ENCODE measurements at places on chromosomes 6 and 20. TPM values are rescaled to one million over a fixed set of nuclear protein-coding genes. Genes with fewer than 3 reads are reported as not detected.

DNA sequence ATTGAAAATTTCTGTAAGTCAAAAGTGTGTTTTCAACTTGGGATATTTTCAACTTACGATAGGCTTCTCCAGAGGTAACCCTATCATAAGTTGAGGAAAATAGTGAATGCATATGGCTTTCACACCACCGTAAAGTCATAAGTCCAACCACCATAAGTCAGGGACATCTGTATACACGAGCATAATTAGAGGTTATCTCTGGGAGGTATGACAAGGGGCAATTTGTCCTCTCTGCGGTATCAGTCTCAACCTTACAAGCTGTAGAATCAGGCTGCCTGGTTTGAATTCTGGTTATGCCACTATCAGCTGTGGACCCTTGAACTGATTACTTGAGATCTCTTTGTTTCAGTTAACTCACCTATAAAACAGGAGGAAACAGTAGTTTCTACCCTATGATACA is 202.9 kb upstream of the JARID2 start:
- no peak for DNase-seq
- H3K4me3 ChIP-seq = no peak overlapping the region
- H3K4me1 ChIP-seq = no peaks in the 10 kb centered on the region

DNA sequence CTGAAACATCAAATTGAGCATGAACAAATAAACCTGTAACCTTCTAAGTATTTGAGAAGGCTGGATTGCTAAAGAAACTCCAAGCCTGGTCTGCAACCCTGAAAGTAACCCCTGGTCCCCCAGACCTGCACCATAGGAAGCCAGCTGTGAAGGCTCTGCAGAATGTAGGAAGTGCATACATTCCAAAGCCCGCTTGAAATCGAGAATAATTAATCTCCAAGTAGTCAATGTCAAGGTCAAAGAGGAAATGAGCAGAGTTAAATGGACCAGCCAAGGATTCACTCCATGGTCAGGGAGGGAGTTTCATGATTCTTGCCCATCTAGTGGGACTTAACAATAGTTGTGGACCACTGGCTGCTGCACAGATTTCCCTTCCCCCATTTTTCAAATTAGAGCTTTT is 107.6 kb upstream of the RNF24 start:
- H3K27me3 ChIP-seq = no peaks in the 10 kb centered on the region
- H3K36me3 ChIP-seq = no peaks in the 10 kb centered on the region
- DNase-seq = no peak
- H3K4me3 ChIP-seq = no peak overlapping the region
- H3K27ac ChIP-seq = no peak overlapping the region
- H3K4me1 ChIP-seq = no peaks in the 10 kb centered on the region

- DNase-seq = no peak
- H3K27me3 ChIP-seq = no peaks in the 10 kb centered on the region
- H3K36me3 ChIP-seq = peaks cover 3% of the 10 kb centered on the region
- peaks cover 12% of the 10 kb centered on the region for H3K4me1 ChIP-seq
- H3K4me3 ChIP-seq = no peak overlapping the region
- H3K27ac ChIP-seq = no peak overlapping the region
These were observed 82.1 kb downstream of the TCP11 start for GRCh38 chr6:35058865-35059522.

GRCh38 chr6:139392794-139393193 is 18.3 kb upstream of the CITED2 start:
- DNase-seq = no peak
- no peaks in the 10 kb centered on the region for H3K27me3 ChIP-seq
- no peaks in the 10 kb centered on the region for H3K36me3 ChIP-seq
- H3K4me3 ChIP-seq = no peak overlapping the region
- H3K4me1 ChIP-seq = no peaks in the 10 kb centered on the region
- H3K27ac ChIP-seq = no peak overlapping the region

DDO gene
- not detected for total RNA-seq

GRCh38 chr20:8490076-8490830 is 358.2 kb downstream of the PLCB1 start:
- H3K27ac ChIP-seq = no peak overlapping the region
- H3K4me3 ChIP-seq = no peak overlapping the region
- no peak for DNase-seq
- no peaks in the 10 kb centered on the region for H3K36me3 ChIP-seq
- no peaks in the 10 kb centered on the region for H3K4me1 ChIP-seq

GRCh38 chr6:36836111-36837021 is 2.9 kb downstream of the CPNE5 start:
- H3K4me1 ChIP-seq = no peaks in the 10 kb centered on the region
- peaks cover 36% of the 10 kb centered on the region for H3K27me3 ChIP-seq
- DNase-seq = no peak
- no peak overlapping the region for H3K4me3 ChIP-seq
- no peaks in the 10 kb centered on the region for H3K36me3 ChIP-seq

HMGN3 gene
- total RNA-seq = 35.8 TPM

ACSS1 gene
- 41.1 TPM for total RNA-seq

C20orf202 gene
- 0.37 TPM for total RNA-seq

DNA sequence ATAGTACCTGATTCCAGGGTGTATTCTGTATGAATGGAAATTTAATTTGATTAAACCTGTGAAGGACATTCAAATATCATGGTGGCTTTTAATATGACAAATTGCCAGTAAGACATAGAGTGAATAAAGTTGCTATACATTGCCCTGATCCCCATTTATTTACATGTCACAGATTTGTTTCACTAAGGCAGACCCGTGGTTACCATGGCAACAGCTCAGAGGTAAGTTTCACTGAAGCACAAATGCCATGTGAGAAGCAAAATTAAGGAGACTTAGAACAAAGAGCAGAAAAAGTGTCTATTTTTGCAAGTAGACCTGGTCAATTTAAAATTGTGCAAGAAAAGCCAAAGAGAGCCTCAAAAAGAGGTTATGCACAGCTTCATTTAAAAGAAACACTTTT is 63.7 kb downstream of the PXDC1 start:
- DNase-seq = no peak
- H3K4me3 ChIP-seq = no peak overlapping the region
- H3K4me1 ChIP-seq = no peaks in the 10 kb centered on the region
- no peaks in the 10 kb centered on the region for H3K36me3 ChIP-seq

DNA sequence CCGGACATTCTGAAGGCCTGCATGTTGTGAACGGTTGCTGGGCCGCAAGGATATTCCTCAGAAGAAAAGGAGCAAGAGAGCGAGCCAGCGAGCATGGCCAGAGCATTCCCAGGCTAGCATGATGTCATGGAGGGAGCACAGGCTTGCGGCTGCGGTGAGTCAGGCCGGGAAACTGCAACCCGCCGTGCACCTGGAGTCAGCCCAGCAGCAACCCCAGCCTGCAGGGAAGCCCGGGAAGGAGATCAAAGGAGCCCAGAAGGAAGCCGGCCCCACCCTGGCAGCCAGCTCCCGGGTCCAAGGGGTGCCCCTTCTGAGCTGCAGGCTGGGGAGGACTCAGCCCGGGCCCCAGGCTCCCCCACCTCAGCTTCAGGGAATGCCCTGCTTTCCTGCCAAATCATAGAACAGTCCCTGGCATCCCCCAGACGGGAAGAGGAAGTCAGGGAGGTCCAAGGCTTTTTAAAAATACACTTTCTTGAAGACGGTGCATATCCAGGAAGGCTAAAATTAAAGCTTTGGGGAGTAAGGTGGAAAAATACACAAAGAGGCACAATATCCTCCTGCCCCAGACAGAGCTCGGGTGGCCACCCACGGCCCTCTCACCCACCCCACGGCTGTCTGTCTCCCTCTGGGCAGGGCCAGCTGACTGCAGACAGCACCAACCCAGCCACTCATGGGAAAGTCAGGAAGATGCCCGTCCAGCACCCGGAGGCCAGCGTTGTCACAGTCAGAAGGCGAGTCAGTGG is 53.7 kb downstream of the BMP7 start:
- H3K4me3 ChIP-seq = no peak overlapping the region
- no peaks in the 10 kb centered on the region for H3K4me1 ChIP-seq
- no peak for DNase-seq
- H3K27me3 ChIP-seq = no peaks in the 10 kb centered on the region

DNA sequence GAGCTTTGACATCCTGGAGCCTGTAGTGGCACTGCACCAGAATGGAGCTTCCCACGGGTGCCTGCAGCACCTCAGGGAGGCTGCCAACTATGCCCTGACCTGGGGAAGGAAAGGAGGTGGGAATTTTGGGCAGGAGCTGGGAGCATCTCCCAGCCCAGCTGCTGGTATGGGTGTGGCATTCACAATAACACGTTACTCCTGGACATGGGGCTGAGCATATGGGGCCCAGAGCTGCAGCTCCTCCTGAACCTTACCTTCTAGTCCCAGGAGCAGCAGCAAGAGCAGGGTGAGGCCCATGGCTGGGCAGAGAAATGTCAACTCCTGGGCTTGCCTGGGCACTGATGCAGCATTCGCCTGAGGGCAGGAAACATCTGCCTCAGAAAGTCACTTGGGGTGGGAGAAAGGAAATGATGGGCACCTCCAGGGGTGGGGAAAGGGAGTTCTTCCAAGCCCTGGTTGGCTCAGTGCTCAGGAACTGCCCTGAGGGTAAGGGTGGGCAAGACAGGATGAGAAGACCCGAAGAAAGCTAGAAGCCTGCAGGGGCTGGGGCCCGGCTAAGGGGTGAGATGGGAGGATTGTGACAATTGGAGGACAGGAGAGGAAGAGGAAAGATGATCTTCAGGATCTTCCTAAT is at the start of gene TREML1:
Gene TREML1, minus strand, starts transcription at position 356 of the 634 bp plus-strand sequence. Its CDS starts 59 bp downstream, at position 297.
- H3K4me3 ChIP-seq = no peak within 1 kb of the TSS
- DNase-seq = no peak
- H3K27ac ChIP-seq = no peak within 1 kb of the TSS

FAXC gene
- total RNA-seq = not detected

GRCh38 chr6:119044255-119044654 is 34.2 kb downstream of the FAM184A start:
- no peak for DNase-seq
- H3K36me3 ChIP-seq = no peaks in the 10 kb centered on the region
- no peaks in the 10 kb centered on the region for H3K4me1 ChIP-seq
- H3K27me3 ChIP-seq = no peaks in the 10 kb centered on the region
- H3K27ac ChIP-seq = no peak overlapping the region

- DNase-seq = peak; percentile 58
- no peaks in the 10 kb centered on the region for H3K36me3 ChIP-seq
- no peak overlapping the region for H3K4me3 ChIP-seq
These were observed 136.3 kb upstream of the ZNF184 start for GRCh38 chr6:27608916-27609883.

DNA sequence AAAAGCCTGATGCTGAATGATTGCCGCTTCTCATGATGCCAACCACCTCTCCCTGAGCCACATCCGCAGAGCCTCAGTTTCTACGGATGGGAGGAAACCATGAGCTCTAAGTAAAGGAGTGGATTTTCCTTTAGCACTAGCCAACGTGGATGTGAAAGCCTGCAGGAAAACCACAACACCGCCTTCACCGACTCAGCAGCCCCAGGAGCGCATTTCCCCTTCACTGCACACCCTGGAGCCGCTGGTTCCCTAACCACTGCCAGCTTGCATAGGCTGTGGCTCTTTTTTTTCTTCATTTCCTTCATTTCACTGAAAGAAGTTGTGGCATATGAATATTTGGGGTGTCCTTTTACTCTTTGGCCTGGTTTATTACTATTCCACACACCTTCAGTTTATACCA is 50.5 kb upstream of the SSTR4 start:
- H3K36me3 ChIP-seq = no peaks in the 10 kb centered on the region
- H3K4me1 ChIP-seq = no peaks in the 10 kb centered on the region
- H3K27ac ChIP-seq = no peak overlapping the region
- no peaks in the 10 kb centered on the region for H3K27me3 ChIP-seq

DNA sequence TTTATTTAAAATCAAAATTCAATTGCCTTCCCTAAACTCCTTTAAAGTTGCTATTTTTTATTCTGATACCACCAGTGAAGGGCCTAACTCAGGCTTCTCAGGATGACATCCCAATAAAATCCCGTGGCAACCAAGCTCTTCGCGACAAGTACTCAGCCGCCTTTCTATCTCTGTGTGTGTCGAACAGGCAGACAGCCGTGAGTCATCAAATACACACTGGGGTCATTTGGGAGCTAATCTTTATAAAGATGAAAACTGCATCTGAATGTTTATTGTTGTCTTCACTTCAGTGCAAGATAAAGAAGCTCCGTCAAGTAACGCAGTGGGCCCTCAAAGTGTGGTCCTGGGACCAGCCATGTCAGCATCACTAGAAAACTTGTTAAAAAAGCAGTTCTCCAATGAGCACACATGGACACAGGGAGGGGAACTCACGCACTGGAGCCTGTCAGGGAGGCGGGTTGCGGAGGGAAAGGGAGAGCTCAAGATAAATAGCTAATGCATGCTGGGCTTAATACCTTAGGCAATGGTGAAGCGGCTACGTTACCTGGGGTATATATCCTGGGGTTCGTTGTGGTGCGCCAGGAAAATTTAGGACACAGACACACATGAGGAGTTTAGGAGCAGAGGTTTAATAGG is 119.3 kb downstream of the RNF144B start:
- H3K4me1 ChIP-seq = no peaks in the 10 kb centered on the region
- no peaks in the 10 kb centered on the region for H3K36me3 ChIP-seq
- H3K4me3 ChIP-seq = no peak overlapping the region
- H3K27me3 ChIP-seq = no peaks in the 10 kb centered on the region

VSTM2L gene
- total RNA-seq = not detected

GRCh38 chr20:40993794-40994540 is 34.7 kb upstream of the TOP1 start:
- no peaks in the 10 kb centered on the region for H3K36me3 ChIP-seq
- no peak overlapping the region for H3K27ac ChIP-seq
- H3K27me3 ChIP-seq = peaks cover 1% of the 10 kb centered on the region

LPIN3 gene
- 0.16 TPM for total RNA-seq

- H3K4me1 ChIP-seq = no peaks in the 10 kb centered on the region
- peak; percentile 23 for DNase-seq
- H3K4me3 ChIP-seq = no peak overlapping the region
- no peaks in the 10 kb centered on the region for H3K27me3 ChIP-seq
These were observed 80.8 kb downstream of the RCAN2 start for GRCh38 chr6:46410334-46410953.
